ENCODE measurements at places on chromosomes 5 and 9.

DNA sequence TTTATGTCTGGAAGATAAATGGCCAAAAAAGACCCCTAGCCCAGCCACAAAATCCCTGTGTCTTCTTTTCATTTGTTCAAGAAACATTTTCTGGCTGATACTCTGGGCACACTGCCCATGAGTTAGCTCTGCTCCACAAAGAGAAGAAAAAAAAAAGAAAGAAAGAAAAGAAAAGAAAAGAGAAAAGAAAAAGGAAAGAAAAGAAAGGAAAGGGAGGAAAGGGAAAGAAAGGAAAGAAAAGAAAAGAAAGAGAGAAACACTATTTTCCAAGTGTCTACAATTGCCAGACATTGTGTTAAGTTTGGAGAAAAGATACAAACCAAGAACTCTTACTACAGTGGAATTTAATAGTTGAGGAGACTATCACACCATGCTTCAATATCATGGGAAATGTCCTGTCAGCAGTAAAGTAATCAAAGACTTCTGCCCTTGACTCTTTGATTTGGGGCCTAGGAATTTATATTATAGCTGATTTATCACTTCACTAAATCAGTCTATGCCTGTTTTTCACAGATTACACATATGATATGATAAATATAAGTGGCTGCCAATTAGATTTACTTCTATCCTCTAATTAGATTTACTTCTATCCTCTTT lies 3.0 kb downstream of the TRMO start:
- no peak for DNase-seq

- DNase-seq: no peak
Observed at GRCh38 chr5:72651109-72651508, 143.9 kb upstream of the ZNF366 start.

GRCh38 chr9:108194154-108194553 lies 661.6 kb downstream of the ACTL7B start:
- no peak for DNase-seq

DNA sequence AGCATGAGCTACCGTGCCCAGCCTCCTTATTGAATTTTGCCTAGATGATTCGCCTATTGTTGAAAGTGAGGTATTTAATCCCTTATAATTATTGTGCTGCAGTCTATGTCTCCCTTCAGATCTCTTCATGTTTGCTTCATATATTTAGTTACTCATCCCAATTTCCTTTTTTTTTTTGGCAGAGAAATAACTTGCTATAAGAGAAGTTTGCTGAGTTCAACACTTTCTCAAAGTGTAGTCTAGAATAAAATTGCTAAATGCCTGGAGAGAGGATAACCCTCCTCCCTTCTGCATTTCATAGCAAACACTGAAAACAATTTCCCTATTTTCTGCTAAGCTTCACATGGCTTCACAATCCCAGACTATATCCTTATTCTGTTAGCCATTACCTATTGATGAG lies 136.6 kb upstream of the CD180 start:
- DNase-seq: no peak

Data from Kasumi-1 (cell line).